ENCODE measurements at places on chromosomes 1 and 21.

DNA sequence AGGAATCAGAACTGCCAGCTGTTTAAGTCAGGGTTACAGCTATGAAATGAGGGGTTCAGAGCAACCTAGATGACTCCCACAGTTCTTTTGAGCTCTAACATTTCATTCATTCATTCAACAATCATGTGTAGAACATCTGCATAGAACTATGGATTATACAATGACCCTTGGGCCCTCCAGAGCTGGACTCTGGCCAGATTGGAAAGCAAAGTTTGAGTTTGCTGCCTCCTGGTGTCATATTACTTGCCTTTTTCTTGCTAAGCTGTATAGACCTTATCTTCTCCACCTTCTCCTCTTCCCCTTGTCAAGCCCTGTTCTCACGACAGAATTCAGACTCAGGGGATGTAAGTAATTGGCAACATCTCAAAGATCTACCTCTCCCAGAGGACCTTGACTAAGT lies 4.0 kb downstream of the CASQ2 start:
- DNase-seq = no peak
- H3K36me3 ChIP-seq = no peaks in the 10 kb centered on the region
- no peak overlapping the region for H3K4me3 ChIP-seq
- peaks cover 12% of the 10 kb centered on the region for H3K27me3 ChIP-seq
- H3K4me1 ChIP-seq = no peaks in the 10 kb centered on the region

DNA sequence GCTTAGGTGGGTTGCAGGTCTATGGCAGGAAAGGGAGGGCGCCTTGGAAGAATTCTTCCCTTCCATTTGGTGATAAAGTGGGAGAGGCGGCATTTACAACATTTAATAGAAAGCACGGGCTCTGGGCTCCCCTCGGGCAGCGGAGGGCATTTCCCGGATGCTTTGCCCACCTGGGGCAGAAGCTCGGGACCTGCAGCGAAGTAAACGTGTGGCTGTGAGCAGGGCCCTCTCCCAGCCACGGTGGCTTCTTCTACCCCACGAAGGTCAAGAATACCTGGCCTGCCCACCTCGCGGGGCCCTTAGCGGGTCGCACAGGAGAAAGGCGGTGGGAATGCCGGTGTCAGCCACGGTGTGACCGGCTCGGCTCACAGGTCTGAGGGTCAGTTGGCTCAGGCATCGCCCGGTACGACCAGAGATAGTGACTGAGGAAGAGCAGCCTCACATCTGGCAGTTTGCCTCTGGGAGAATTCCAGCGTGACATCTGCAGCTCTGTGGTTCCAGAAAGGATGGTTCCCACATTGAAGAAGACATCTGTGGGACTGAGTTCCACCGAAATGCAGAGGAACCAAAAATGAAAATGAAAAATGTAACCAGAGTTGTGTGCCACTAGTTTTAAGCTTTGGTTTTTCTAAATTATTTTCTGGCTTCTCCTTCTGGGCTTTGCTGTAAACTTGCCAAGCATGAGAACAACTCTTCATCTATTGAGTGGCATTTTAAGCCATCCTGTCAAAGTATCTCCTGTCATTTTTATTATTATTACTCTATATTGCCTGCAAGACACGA lies 720 bp upstream of the F3 start:
- H3K4me1 ChIP-seq = peaks cover 18% of the 10 kb centered on the region
- H3K27me3 ChIP-seq = peaks cover 80% of the 10 kb centered on the region
- no peak overlapping the region for H3K27ac ChIP-seq
- H3K36me3 ChIP-seq = no peaks in the 10 kb centered on the region
- peak overlapping the region; percentile 70 for H3K4me3 ChIP-seq
- DNase-seq = no peak

GRCh38 chr21:42763581-42764442 lies 110.4 kb downstream of the PDE9A start:
- no peaks in the 10 kb centered on the region for H3K27me3 ChIP-seq
- no peak overlapping the region for H3K4me3 ChIP-seq
- no peak overlapping the region for H3K27ac ChIP-seq

GRCh38 chr1:221217029-221217428 lies 337.8 kb downstream of the HLX start:
- H3K36me3 ChIP-seq = no peaks in the 10 kb centered on the region
- no peaks in the 10 kb centered on the region for H3K4me1 ChIP-seq
- H3K27ac ChIP-seq = no peak overlapping the region
- no peak for DNase-seq

DNA sequence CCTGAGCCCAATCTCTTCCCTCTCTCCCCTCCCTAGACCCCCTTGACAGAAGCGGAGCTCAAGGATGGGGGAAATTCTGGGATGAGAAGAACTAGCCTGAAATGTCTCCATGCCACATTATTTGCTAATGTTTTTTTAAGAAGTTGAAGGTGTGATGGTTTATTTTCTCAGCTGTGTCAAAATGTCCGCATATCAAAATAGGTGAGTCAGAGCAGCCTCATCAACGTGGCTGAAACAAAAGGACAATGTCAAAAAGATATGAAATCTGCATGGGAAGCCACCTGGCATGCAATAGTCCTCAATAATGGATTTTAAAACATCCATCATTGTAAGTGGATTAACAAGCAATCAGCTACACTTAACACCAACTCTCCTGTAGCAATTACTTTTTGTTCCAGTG lies 101.4 kb downstream of the BEND5 start:
- H3K4me3 ChIP-seq = no peak overlapping the region
- no peaks in the 10 kb centered on the region for H3K4me1 ChIP-seq
- no peaks in the 10 kb centered on the region for H3K36me3 ChIP-seq
- no peak overlapping the region for H3K27ac ChIP-seq
- H3K27me3 ChIP-seq = peaks cover 16% of the 10 kb centered on the region
- DNase-seq = no peak

DNA sequence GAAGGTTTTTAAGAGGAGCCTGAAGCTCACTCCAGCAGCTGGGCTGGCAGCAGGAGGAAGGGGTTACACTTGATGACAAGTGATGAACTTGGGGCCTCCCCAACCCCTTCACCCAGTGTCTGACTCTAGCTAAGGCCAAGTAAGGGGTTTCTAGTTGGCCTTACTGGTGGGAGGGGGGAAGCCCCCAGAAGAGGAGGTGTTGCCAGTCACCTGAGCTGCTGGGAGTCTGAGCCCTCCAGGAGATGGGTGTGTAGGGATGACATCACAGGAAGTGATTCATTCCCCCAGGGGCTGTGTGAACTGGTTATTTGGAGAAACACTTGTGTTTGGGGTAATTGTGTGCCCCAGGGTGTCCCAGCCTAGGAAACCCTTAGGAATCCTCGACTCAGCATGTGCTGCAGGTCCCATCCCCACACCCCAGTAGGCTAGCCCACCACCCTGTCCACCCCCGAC lies 3.1 kb downstream of the PADI1 start:
- H3K27ac ChIP-seq = no peak overlapping the region
- H3K4me1 ChIP-seq = peaks cover 60% of the 10 kb centered on the region
- peak; percentile 67 for DNase-seq
- H3K4me3 ChIP-seq = no peak overlapping the region

DNA sequence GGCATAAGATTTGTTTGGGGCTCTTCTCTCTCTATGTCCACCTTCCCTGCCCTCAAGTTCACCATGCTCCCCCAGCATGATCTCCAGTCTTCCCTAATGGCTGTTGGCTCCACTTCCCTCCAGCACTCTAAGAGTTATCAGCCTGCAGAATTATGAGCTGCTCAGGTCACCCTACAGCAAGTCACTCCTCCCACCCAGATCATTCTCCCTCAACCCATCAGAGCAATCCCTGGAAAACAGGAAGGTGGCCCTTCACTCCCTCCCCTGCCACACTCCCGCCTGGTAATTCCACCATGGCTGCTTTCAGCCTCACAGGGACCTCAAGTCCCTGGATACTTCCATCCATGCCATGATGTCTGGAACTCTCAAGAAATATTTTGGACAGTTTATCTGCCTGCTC lies 104.5 kb downstream of the KCNJ15 start:
- no peaks in the 10 kb centered on the region for H3K36me3 ChIP-seq
- no peak for DNase-seq
- H3K27ac ChIP-seq = no peak overlapping the region
- no peaks in the 10 kb centered on the region for H3K4me1 ChIP-seq
